AG09319 (cell line): ENCODE measurements at places on chromosomes 1 and 21.

DNA sequence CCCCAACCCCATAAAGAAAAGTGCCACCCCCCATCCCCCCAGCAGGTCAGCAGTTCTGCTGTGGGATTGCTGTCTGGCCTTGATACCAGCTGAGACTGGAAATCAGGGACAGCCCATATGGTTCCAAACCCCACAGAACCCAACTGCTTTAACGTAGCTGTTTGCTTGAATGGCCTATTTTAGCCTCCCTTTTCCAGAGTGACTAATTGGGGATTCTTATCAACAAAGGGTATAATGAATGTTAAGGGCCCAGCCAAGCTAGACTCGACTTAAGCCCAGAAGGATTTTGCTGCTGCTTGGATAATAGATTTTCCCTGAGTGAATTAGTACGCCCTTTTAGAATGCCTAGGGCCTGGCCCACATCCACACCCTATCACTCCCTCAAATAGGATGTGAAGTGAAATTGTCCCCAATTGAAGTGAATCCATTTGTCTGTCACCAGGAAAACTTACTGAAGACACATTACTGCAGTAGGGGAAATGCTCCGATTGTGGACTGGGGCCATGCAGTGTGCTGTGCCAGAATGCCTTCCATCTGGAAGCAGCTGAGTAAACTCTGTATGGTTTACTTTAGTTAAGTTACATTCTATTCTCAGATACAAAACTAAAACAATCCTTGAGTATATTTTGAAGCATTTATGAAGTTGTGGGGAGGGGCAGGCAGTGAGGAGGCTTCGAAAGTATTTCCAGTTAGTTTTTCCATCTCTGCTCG lies 156.9 kb downstream of the DHRS3 start:
- no peak for DNase-seq

GRCh38 chr1:15883326-15883725 lies 35.8 kb downstream of the SPEN start:
- DNase-seq, result no peak

GRCh38 chr1:74767490-74767889 lies 34.5 kb downstream of the TYW3 start:
- DNase-seq, result no peak

DNA sequence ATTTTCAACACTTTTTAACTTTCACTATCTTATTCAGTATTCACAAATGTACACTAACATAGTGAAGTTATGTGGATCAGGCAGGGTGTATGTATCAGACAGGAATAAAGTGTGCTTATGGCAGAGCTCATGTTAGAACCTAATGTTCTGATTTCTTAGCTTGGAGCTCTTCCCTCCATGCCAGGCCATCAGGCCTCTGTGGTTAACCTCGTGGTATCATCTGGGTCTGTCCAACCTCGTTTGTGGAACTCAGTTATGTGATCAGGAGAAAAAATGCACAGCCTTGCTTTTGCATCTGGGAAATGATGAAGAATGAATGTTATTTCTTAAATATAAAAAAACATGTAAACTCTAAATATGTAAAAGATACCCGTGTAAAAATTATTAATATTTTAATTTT lies 86.9 kb downstream of the MPZL1 start:
- DNase-seq, result no peak

- DNase-seq, result no peak
Observed at GRCh38 chr1:196897158-196897828, 9.4 kb downstream of the CFHR4 start.

DNA sequence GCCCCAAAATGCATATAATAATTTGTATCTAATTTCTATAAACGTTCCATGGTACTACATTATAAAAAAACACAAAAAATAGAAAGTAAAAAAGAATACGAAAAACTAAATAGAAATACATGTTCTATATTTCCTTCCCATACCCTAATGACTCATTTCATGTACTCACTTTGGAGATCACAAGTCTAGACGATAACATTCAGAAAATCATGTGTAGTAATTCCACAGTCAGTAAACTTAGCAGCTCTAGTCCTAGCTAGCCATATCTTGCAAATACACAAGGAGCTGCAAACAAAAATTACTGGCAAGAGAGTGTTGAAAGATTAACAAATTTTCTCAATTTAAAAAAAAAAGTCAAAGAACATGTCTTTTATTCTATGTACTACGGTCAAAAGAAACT lies 1.4 kb downstream of the GOLPH3L start:
- DNase-seq, result no peak

GRCh38 chr1:155989242-155990004 lies 11.1 kb upstream of the ARHGEF2 start:
- DNase-seq, result no peak
